ENCODE measurements at places on chromosomes 5 and 9.

DNA sequence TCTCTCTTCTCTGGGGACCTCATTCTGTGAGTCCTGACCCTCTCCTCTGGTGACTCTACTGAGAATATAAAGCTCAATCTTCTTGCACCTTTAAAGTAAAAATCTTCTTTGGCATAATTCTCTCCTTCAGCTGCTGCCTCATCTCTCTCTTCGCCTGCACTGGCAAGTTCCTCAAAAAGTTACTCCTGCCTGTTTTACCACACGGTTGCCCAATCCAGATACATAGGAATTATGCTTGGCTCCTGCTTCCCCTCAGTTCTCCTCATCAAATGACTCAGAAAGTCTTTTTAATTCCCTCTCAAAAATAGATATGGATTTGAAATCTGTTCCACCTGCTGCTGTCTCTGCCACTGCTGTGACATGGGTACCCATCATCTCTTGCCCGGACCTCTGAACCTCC lies 14.4 kb upstream of the HRCT1 start:
- DNase-seq, result no peak

- DNase-seq, result no peak
Measured at GRCh38 chr9:4020038-4020754, 279.7 kb downstream of the GLIS3 start.

DNA sequence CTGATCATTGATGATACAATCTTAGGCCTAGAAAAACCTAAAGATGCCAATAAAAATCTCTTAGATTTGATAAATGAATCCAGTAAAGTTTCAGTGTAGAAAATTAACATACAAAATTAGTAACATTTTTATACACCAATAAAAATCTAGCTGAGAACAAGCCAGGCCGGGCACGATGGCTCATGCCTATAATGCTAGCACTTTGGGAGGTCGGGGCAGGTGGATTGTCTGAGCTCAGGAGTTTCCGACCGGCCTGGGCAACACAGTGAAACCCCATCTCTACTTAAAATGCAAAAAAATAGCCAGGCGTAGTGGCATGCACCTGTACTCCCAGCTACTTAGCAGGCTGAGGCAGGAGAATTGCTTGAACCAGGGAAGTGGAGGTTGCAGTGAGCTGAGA lies 84.4 kb downstream of the SLCO6A1 start:
- no peak for DNase-seq

DNA sequence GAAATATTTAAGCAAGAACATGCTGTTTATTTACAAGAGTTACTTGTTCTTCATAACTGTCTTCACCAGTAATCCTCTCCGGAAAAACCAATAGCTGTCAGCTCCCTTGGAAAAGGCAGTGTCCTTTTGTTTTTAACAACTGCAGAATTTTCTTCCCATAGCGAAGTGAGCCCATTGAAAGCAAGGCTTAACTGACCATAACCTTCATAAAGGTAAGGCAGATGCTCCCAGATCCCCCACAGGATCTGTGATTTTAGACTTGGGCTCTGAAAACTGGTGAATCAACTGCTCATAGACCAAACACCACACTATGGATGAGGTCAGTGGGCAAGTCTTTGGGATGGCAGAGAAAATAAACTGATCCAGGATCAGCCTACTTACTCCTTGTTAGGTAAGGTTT lies 155.0 kb downstream of the GLIS3 start:
- DNase-seq, result no peak

- DNase-seq, result no peak
Measured at GRCh38 chr5:77029376-77029885, 773 bp upstream of the AGGF1 start.

GRCh38 chr5:91065496-91065895 lies 317.6 kb downstream of the ARRDC3 start:
- no peak for DNase-seq

DNA sequence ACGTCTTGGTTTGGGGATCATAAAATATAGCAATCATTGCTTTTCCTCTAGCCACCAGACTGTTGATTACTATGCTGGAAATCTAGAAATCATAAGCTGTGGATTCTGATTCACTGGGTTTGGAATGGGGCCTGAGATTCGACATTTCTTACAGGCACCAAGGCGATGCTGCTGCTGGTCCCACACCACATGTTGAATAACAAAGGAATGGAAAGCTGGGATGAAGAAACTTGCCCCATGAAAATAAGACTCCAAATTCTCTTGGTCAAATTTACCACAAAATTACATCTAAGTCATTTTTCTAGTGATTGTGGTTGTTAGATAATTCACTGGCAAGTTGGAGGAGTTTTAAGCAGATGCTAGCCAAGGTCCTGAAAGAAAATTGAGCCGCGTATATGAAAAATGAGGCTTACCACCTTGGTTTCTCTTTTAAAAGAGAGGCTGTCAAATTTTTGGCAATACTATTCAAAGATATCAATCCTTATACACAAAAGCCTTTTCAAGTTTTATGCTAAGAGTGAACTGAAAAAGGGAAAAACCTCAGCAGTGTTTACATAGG lies 23.0 kb upstream of the MEIKIN start:
- no peak for DNase-seq

GRCh38 chr5:104213216-104213615 lies 650.6 kb upstream of the NUDT12 start:
- no peak for DNase-seq
